ENCODE measurements at places on chromosomes 5 and 9. TPM values are rescaled to one million over a fixed set of nuclear protein-coding genes. Genes with fewer than 3 reads are reported as not detected.

- no peak overlapping the region for H3K27ac ChIP-seq
- H3K4me1 ChIP-seq, result peaks cover 4% of the 10 kb centered on the region
- H3K36me3 ChIP-seq, result no peaks in the 10 kb centered on the region
- H3K4me3 ChIP-seq, result no peak overlapping the region
Measured at GRCh38 chr9:123217128-123217654, 51.2 kb downstream of the STRBP start.

The PCDHB15 gene
- total RNA-seq, result 0.33 TPM

DNA sequence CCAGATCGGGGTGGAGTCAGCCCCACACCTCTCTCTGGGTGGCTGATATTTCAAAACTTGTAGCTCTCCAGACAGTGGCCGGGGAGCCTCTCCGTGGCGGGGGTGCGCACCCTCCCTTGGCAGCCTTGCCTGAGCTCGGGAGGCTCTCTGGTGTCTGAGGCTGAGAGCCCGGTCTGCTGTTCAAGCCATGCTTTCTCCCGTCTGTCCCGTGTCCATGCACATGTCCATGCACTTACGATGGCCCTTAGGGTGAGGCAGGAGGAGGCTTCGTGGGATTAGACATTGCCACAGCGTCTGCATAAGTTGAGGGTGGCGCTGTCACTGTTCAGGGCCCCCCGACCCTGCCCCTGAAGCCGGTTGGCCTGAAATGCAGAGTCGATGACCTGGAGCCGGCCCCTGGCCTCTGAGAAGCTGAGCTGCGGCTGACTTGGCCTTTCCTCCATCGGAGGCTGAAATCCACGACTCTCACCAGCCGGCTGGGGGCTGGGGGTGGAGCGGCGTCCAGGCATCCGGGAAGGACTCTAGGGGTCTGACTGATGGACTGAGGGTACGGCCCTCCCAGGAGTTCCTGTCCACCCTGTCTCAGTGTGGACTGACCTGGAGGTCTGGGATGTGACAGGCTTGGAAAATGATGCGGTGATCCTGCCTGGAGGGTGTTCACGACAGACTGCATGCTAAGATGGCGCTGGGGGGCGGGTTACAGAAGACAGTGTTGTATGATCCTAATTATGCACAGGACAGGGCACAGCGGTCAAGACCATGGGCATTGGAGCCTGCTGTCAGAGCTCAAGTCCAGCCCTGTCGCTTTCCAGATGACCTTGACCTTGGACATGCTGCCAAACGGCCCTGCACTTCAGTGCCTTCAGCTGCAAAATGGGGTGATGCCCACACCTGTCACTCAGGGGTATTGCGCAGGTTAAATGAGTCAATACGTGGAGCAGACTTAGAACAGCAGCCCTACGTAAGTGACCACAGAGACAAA lies 18.3 kb upstream of the SLC2A6 start:
- peaks cover 8% of the 10 kb centered on the region for H3K4me1 ChIP-seq
- peaks cover 2% of the 10 kb centered on the region for H3K27me3 ChIP-seq
- no peak overlapping the region for H3K4me3 ChIP-seq
- H3K27ac ChIP-seq, result no peak overlapping the region
- no peak for DNase-seq
- H3K36me3 ChIP-seq, result no peaks in the 10 kb centered on the region

DNA sequence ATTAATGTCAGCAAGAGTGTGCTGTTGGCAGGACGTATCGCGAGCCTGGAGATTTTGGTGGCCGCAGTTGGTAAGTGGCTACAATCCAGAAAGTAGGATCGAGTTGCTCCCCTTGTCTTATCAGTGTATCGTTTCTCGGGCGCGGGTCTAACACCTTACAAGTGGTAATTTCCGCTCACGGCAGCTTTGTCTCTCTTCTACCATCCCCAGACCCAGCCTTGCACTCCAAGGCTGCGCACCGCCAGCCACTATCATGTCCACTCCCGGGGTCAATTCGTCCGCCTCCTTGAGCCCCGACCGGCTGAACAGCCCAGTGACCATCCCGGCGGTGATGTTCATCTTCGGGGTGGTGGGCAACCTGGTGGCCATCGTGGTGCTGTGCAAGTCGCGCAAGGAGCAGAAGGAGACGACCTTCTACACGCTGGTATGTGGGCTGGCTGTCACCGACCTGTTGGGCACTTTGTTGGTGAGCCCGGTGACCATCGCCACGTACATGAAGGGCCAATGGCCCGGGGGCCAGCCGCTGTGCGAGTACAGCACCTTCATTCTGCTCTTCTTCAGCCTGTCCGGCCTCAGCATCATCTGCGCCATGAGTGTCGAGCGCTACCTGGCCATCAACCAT lies 1.1 kb downstream of the PTGER4 start:
- peak overlapping the region; percentile 78 for H3K4me3 ChIP-seq
- peak overlapping the region; percentile 76 for H3K27ac ChIP-seq
- peaks cover 20% of the 10 kb centered on the region for H3K4me1 ChIP-seq
- no peak for DNase-seq
- H3K27me3 ChIP-seq, result peaks cover 23% of the 10 kb centered on the region
- no peaks in the 10 kb centered on the region for H3K36me3 ChIP-seq

- no peak overlapping the region for H3K4me3 ChIP-seq
- DNase-seq, result no peak
- no peak overlapping the region for H3K27ac ChIP-seq
- H3K27me3 ChIP-seq, result no peaks in the 10 kb centered on the region
- H3K36me3 ChIP-seq, result no peaks in the 10 kb centered on the region
Measured at GRCh38 chr9:22855980-22856379, 409.4 kb downstream of the DMRTA1 start.

DNA sequence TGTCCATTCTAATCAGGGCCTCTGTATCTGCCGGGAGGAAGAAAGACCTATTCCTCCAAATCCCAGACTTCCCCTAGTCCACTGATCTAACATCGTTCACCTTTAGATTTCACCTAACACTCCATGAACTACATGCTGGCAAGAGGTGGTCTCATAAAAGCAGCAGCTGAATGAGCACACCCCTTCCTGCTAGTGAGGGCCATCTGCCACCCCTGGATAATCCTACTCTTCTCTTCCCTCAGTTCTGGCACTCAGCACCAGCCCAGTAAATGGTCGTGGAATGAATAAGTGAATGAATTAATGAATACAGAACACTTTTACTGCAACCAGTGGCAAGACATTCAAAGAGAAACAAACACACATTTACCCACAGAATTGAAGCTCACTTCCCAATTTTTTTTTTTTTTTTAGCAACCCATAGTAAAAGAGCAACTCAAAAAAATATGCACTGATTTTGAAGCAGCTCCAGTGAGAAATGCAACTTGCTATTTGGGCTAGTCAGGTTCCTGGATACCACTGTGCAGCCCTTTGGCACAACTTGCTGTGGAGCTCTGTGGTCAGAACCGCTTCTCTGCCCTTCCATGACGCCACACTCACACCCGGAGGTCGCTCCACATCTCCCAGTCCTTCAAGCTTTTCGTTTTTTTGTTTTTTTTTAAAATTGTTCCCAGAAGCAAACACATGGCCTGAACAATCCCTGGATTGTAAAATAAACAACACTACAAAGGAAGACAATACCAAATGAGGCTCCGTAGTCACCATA lies 6.2 kb downstream of the RNF183 start:
- no peak overlapping the region for H3K27ac ChIP-seq
- no peak overlapping the region for H3K4me3 ChIP-seq
- peaks cover 19% of the 10 kb centered on the region for H3K36me3 ChIP-seq
- H3K4me1 ChIP-seq, result no peaks in the 10 kb centered on the region
- DNase-seq, result no peak

DNA sequence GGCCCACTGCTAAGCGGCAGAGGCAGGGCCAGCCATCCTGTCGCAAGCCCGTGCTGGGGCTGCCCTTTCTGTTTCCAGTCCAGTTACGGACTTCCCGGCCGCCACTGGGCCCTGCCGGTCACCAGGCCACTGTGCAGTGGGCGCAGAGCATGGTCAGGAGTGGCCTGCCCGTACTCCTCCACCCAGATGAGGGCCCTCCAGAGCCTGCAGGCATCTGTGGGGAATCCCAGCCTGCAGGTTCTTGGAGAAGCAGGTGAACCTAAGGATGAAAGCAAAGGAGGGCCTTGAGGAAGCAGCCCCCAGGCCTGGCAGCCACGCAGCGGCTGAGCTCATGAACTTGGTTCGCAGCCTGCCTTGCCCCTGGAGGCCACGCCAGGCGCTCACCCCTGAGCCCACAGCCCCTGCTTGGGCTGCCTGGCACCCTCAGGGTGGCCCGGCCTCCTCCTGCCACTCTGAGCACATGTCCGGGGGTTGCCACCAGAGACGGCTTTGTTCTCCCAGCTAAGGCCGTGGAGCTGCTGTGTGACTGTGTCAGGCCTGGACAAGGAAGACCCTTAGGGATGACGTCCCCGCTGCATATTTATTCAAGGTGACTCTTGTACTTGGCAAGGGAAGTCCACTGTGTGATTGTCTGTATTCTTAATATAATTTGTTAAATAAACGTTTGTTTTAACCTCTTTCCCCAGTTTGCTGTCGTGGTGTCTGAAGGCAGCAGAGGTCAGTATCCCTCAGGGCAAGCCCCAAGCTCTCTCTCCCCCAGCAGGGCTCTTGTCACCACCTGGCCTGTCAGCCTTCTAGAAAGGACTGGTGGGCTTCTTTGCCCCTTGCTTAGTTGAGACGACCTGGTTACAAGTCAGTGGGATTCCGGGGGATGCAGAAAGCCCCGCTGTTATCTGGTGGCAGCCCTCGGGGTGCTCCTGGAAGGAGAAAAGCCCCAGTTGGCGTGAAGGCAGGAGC lies 107.1 kb upstream of the LMX1B start:
- no peak for DNase-seq
- H3K36me3 ChIP-seq, result no peaks in the 10 kb centered on the region

The EIF4E1B gene
- total RNA-seq, result not detected

The CNTNAP3B gene
- total RNA-seq, result 2.4 TPM

The DOCK8 gene
- 2.8 TPM for total RNA-seq

GRCh38 chr5:167812871-167813270 lies 478.6 kb upstream of the WWC1 start:
- H3K36me3 ChIP-seq, result no peaks in the 10 kb centered on the region
- DNase-seq, result no peak
- H3K27me3 ChIP-seq, result no peaks in the 10 kb centered on the region
- no peaks in the 10 kb centered on the region for H3K4me1 ChIP-seq
- no peak overlapping the region for H3K4me3 ChIP-seq

DNA sequence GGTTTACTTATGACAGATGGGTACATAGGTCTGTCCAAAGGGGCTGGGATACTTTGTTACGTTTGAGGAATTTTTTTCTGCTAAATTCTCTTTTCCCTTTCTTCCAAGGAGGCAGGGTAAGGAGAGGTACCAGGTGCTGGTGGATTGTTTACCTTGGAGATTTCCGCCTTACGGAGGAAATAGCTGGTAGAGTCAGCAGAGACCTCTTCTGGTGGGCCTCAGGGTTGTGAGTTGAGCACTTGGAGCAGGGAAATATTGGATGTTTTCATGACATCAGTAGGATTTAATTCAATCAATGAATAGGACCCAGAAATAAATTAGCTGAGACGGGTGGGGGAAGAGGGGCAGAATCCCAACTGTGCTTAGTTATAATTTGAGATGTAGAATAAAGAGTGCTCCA lies 60.0 kb upstream of the TAF11L2 start:
- DNase-seq, result no peak
- H3K4me1 ChIP-seq, result no peaks in the 10 kb centered on the region
- H3K4me3 ChIP-seq, result no peak overlapping the region
- no peaks in the 10 kb centered on the region for H3K36me3 ChIP-seq
- H3K27ac ChIP-seq, result no peak overlapping the region

- H3K36me3 ChIP-seq, result no peaks in the 10 kb centered on the region
- H3K27me3 ChIP-seq, result no peaks in the 10 kb centered on the region
- no peaks in the 10 kb centered on the region for H3K4me1 ChIP-seq
- H3K4me3 ChIP-seq, result no peak overlapping the region
- H3K27ac ChIP-seq, result no peak overlapping the region
- no peak for DNase-seq
Measured at GRCh38 chr5:65125591-65126541, 355.9 kb downstream of the ADAMTS6 start.

- DNase-seq, result peak; percentile 67
- H3K27ac ChIP-seq, result peak overlapping the region; percentile 23
- H3K4me3 ChIP-seq, result no peak overlapping the region
- H3K36me3 ChIP-seq, result no peaks in the 10 kb centered on the region
- peaks cover 6% of the 10 kb centered on the region for H3K4me1 ChIP-seq
- peaks cover 60% of the 10 kb centered on the region for H3K27me3 ChIP-seq
Measured at GRCh38 chr9:130263601-130264413, 1.8 kb upstream of the HMCN2 start.

The CD14 gene
- total RNA-seq, result 22.9 TPM

The INSYN2B gene
- not detected for total RNA-seq

DNA sequence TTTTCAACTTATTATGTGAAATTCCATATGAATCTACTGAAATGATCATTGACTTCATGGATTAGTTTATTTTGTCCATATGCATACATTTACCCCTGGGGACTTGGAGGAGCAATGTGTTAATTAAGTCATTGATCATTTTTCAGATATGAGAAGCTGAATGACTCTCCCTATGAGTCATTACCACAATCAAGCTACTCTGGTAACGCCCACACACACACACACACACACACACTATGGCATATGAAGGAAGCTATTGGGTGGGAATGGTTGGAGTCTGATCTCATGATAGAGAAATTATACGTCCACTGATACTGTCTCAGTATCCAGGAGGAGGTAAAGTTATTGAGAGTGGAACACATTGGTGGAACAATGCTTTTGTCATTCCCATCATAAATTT lies 528.9 kb downstream of the AGTPBP1 start:
- no peak overlapping the region for H3K27ac ChIP-seq
- H3K4me3 ChIP-seq, result no peak overlapping the region
- DNase-seq, result no peak
- no peaks in the 10 kb centered on the region for H3K36me3 ChIP-seq
- H3K27me3 ChIP-seq, result no peaks in the 10 kb centered on the region

The POLK gene
- 35.8 TPM for total RNA-seq

DNA sequence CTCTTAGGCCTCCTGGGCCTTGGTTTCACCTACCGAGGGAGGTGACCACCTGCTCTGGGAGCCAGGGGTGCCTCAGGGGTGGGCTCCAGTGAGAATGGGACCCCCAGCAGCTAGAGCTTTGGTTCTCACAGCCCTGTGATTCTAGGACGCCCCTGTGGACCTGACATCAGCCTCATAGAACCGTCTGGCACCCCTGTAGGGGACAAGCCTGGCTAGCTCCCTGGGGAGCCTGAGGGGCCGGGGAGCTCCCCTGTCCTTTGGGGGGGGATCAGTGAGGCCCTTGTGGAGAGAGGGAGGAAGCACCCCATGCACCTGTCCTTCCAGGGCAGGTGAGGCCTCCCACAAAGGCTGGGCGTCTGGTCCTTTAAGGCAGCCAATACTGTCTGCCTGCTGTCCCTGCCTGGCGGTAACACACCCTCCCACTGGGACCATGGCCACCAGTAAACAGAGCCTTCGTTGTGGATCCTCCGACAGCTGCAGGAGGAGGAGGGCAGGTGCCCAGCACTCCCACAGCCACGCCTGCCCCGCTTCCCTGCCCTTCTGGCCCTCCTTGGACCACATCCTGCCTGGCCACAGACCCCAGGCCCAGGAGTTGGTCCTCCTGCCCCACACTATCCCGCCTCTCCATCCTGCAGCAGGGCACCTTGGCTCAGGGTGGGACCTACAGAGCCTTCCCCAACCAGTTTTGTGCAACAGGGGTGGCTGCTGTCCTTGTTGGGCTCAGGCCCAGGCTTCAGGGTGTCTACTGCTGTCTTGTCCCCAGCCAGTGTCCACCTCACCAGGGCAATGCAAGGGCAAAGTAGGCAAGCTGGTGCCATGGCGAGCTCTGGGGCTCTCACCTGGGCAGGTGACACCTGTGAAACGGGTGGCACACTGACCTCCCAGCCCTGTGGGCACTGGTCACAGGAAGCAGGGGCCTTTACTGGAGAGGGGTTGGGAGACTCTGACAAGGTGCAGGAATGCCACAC lies 3.0 kb upstream of the TUBB4B start:
- peak overlapping the region; percentile 78 for H3K27ac ChIP-seq
- peak; percentile 49 for DNase-seq
- H3K4me3 ChIP-seq, result no peak overlapping the region
- H3K27me3 ChIP-seq, result peaks cover 17% of the 10 kb centered on the region
- peaks cover 61% of the 10 kb centered on the region for H3K4me1 ChIP-seq
